Amygdala (tissue), 56 donors: ENCODE measurements at places on chromosomes 4 and X.

DNA sequence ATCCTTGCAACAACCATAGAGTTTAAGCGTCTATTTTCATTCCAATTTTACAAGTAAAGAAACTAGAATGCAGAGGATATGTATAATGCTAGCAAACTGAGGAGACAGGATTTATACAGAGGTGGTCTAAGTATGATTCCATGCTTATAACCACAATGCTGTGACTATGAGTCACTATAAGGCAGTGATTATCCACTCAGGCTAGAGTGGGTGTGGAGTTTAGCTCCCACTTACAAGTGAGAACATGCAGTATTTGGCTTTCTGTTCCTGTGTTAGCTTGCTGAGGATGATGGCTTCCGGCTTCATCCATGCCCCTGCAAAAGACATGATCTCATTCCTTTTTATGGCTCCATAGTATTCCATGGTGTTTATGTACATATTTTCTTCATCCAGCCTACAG lies 41.6 kb upstream of the EDA2R start:
- no peak for DNase-seq

GRCh38 chr4:113602646-113603228 lies 158.8 kb downstream of the CAMK2D start:
- DNase-seq = no peak

DNA sequence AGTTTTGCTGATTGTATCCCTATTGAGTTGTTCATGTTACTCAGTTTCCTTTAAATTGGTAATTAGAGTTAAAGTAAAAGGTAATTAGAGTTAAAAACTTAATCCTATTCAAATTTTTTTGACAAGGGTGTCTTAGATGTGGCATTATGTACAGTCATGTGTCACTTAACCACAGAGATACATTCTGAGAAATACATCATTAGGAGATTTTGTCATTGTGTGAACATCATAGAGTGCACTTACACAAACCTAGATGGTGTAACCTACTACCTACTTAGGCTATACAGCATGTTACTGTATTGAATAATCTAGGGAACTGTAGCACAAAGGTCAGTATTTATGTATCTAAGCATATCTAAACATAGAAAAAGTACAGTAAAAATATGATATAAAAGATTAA lies 39.2 kb downstream of the BEX3 start:
- no peak for DNase-seq

DNA sequence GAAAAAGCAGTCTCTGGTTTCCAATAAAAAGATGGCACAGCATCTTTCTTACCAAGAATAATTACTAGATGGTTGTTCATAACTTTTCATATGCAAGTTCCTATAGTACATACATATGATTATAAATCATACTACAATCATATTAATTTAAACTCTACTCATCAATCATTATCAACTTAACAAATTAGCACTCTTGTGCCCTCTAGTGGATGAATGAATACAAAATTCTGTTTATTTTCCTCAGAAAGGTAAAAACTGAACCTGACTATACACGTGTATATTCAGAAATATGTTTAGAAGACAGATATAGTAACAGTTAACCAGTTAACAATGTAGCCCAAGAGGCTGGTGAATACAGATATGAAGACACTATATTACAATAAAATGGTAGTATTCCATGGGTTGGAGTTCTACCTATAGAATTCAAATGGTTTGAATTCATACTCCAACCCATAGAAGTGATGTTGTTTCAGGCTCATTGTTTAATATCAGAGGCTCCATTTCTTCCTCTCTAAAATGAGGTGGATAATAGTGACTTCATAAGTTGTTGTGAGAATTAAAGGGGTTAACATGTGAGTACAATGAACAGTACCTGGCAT lies 100.0 kb downstream of the ADAMTS3 start:
- no peak for DNase-seq

- no peak for DNase-seq
These were observed 54.4 kb downstream of the PALLD start for GRCh38 chr4:168551211-168551610.

DNA sequence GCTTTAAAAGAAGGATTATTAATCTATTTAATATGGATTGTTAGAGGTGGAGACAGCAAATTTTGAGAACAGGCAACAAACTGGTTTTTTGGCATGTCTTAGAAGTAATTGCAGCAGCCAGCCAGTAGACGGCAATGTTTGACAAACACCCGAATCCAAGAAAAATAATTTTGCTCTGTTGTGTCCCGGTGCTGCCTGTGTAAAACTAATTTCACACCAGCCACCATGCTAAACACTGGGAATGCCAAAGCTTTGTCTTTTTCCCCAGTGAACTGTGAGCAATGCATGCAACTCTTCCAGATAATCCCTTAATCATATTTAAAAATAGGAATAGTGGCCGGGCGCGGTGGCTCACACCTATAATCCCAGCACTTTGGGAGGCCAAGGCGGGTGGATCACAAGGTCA lies 25.9 kb downstream of the SMIM31 start:
- DNase-seq = no peak

GRCh38 chrX:68894142-68894512 lies 65.3 kb downstream of the EFNB1 start:
- DNase-seq = no peak
